ENCODE measurements at places on chromosomes 11 and 22.

- DNase-seq: peak; percentile 58
Measured at GRCh38 chr11:122664188-122664587, 8.7 kb downstream of the UBASH3B start.

GRCh38 chr22:30047364-30047738, 32.9 kb upstream of the HORMAD2 start:
- no peak for DNase-seq

DNA sequence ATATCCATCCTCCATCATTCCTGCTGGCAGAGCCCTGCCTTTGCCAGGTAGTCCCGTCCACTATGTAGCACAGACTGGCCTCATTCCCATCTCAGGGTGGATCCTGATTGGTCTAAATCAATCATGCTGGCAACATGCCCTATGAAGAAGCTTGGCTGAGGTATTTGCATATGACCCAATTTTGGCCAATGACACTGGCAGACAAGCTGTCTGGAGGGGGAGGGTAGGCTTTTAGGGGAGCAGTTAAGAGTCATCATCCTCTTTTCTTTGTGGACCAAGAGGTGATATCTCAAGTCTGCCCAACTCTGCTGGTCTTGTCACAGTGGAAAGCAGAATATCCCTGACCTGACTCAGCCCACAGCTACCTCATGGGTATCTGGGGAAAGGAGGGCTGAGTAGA, 5.1 kb downstream of the CCDC89 start:
- no peak for DNase-seq

DNA sequence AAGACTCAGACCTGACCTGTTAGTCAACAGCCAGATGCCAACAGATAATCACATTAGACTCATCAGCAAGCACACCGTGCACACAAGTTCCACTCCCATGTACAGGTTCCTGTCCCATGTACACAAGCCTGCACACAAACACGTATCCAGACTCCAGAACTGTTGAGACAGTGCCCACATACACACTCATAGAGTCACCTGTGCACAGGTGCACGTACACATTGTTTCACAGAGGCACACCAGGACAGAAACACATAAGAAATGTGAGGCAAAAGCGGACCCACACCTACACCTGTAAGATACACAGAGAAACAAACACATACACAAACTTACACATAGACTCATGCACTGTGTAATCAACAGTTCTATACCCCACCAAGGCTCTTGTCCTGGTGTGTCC, 2.7 kb upstream of the ZNF74 start:
- no peak for DNase-seq

- peak; percentile 97 for DNase-seq
Measured at GRCh38 chr11:85827748-85828639, 17.1 kb upstream of the SYTL2 start.

DNA sequence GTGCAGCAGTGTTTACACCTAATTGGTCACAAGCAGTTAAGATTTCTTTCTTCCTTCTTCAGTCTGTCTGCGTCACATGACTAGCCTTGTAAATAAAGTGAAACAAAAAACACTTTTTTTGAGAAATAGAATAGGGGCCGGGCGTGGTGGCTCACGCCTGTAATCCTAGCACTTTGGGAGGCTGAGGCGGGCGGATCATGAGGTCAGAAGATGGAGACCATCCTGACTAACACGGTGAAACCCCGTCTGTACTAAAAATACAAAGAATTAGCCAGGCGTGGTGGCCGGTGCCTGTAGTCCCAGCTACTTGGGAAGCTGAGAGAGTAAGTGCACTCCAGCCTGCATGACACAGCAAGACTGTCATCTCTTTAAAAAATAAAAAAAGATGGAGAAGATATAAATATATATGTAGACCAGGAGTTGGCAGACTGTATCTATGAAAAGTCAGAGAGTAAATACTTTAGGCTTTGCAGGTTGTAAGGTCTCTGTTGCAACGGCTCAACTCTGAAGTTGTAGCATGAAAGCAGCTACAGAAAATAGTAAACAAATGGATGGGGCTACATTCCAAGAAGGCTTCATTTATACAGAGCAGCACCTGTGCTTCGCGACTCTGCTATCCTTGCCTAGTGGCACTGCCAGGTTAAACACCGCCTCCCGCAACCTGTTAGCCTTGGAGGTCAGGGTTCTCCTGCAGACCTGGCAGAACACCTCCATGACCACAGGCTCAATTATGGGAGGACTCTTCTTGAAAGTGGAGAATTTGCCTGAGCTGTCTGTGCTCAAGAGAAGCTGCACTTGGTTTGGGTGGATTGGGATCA, 55.9 kb downstream of the PPP6R2 start:
- no peak for DNase-seq

DNA sequence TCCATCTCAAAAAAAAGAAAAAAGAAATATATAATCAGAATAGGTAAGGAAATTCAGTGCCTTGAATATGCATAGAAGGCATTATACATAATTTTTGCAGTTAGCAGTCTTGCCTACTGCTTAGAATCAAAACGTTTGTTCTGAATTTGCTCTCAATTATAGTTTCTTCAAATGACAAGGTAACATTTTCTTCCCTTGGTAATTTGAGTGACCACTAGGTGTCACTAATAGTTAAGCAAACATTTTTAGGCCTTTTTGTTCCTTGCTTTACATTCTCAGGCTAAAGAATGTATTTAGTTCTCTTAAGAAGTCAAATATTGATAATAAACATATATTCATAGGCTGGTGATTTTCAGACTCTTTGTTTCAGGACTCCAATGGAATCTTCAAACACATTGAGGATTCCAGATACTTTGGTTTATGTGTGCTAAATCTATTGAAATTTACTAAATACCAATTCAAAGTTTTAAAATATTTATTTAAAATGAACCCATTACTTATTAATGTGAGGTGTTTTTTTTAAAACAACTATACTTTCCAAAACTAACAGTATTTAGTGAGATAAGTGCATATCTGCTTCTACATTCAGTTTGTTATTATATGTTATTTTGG, 55.0 kb upstream of the DEPDC7 start:
- peak; percentile 50 for DNase-seq

GRCh38 chr11:69310934-69311766, 17.2 kb downstream of the MYEOV start:
- DNase-seq: no peak

DNA sequence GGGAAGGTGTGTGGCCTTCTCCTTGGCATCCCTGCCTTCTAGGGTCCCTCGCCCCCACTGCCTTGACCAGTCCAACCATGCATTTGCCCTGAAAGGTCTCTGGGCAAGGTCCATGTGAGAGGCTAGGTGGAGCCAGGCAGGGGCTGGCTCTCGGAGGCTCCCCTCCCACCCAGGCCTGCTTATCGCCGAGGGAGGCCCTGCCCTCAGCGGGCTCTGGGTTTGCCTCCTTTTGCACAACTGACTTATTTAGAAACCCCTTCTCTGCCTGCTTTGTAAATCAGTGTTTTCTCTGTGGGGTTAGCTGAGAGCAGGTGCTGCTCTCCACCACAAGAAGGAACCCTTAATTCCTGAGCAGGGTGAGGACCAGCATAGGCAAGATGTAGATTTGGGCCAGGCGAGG, 47.7 kb downstream of the CD82 start:
- no peak for DNase-seq

GRCh38 chr11:134164490-134165370, 59.0 kb downstream of the NCAPD3 start:
- no peak for DNase-seq

GRCh38 chr11:8390851-8391612, 127.4 kb upstream of the LMO1 start:
- no peak for DNase-seq

DNA sequence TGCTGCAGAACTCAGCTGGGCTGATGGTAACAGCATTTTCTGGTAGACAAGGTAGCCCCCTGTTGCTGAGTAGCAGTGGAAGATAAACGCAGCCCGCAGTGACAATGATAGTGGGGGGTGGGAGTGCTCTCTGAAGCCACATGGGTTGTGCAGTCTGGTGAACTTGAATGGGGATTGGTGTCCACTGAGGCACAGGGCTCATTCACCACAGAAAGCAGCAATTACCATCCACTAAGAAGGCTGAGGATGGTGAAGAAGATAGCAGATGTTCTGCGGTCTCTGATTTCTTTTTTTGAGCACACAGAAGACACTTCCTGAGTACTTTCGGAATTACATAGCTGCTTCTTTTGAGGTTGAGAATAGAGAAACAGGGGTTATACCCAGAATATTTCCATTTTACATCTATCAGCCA, 150.3 kb downstream of the LRRC4C start:
- DNase-seq: no peak

GRCh38 chr11:30360741-30361140, 37.8 kb downstream of the ARL14EP start:
- DNase-seq: no peak

DNA sequence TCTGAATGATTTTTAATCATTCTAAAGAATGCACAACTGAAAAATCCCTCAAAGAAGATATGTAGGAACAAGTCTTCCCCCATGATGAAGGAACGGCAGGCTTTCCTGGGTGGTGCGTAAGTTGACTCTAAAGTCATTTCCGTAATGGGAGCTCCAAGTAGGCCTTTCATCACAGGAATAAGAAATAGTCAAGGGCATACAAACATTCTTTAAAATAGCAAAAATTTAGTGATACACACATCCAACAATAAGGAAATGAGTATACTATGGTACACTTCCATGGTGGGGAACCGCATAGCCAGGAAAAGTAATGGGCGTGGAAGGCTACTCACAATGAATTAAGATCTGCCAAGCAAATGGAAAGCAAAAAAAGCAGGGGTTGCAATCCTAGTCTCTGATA, 10.7 kb downstream of the CD59 start:
- no peak for DNase-seq

DNA sequence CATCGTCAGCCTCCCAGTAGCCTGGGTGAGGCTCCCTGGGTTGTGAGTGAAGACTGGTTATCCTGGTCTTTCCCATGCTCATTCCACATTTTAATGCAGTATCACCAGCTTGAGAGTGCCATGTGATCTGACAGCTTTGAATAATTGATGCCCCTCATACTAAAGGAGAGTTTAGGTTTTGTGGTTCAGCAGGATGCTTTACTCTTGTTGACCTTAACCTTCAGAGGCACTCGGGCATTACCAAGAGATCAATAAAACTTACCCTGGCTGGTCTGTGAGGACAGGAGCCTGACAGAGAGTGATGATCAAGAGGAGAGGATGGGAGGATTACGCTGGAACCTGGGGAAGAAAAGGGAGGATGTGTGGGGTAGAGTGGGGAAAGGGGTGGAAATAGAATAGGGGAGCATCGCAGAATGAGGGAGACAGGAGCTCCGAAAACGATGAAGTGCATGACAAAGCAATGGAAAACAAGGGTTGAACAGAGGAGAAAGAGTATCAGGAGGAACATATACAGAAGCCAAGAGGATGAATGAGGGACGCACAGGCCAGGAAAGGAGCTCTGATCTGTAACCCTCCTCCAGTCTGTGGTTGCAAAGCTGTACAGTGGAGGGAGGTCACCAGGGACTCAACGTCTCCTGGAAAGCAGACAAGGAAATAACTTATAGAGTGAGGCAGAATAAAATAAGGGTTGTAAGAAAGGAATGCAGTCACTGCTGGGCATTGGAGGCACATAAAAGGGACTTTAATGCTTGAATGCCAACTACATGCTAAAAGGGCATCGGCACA, 594.5 kb downstream of the NTM start:
- peak; percentile 29 for DNase-seq

GRCh38 chr11:14764579-14765527, 121.2 kb downstream of the PDE3B start:
- peak; percentile 3 for DNase-seq

- DNase-seq: no peak
Measured at GRCh38 chr22:42083119-42083518, 3.6 kb downstream of the SMDT1 start.

GRCh38 chr11:6357222-6357621, 33.1 kb upstream of the SMPD1 start:
- peak; percentile 81 for DNase-seq

GRCh38 chr11:94884376-94884775, 89.0 kb downstream of the CWC15 start:
- no peak for DNase-seq

DNA sequence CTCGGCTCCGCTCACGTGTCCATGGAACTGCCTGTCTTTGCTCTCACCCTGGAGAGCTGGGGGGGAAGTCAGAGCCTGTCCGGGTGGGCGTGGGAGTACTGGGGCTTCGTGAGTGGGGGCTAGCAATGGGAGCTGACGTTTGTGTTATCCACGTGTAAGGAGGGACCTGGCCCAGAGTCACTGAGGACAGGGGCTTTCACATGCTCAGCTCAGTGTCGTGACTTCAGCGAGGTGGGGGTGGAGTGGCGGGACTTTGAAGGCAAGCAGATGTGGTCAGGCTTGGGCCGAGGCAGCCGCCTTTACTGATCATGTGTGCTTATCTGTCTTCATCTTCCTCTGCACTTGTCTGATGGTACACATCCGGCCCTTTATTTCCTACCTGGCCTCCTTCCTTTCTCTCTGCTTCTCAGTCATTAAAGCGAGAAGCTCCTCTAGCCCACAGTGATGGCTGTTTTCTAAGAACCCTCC, 113.1 kb upstream of the NNMT start:
- no peak for DNase-seq

- DNase-seq: no peak
Measured at GRCh38 chr22:21013657-21014201, 1.2 kb upstream of the P2RX6 start.

DNA sequence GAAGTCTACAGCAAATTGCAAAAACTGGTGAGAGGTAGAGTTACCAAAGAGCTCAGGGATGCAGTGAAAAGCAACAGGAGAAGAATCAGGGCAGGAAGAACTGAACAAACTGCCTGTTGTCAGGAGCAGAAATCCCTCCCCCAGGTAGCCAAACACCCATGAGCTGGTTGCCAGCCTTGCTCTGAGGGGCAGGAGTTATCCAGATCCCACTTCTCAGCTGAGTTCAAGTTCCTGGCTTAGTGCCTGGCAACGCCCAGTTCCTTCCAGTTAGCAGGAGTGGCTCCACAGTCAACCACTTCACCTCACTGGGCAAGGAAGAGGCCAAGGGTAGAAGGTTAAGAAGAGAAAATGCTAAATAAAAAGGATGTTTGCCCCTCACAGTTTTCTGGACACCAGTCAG, 1.9 kb upstream of the MPZL2 start:
- DNase-seq: no peak

DNA sequence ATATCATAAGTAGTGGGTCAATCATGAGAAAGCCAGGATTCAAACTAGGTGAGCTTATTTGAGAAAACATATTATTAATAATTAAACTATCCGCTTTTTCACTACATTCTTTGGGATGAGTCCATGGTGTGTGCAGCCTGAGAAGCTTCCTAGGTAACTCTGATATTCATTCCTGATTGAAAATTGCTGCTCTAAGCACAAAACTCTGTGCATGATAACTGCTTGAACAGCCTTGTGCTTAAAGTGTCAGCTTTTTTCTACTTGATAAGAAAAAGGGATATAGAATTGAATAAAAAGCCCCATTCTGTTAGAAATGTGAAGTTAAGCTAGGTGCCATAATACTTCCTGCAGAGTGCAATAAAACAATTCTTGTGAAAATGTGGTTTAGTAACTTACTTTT, 343.5 kb upstream of the LUZP2 start:
- no peak for DNase-seq

GRCh38 chr11:119377112-119377901, 4.2 kb downstream of the USP2 start:
- no peak for DNase-seq

DNA sequence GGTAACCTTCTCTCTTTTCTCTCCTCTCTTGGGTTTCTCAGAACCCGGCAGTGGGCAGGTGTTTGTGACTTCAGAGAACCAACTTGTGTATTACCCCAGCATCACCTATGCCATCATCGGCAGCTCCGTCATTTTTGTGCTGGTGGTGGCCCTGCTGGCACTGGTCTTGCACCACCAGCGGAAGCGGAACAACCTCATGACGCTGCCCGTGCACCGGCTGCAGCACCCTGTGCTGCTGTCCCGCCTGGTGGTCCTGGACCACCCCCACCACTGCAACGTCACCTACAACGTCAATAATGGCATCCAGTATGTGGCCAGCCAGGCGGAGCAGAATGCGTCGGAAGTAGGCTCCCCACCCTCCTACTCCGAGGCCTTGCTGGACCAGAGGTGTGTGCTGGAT, 62.2 kb downstream of the COMMD9 start:
- no peak for DNase-seq
